ENCODE measurements at places on chromosomes 4 and X.
A peak's percentile ranks its signal among the peaks of the same experiment; 100 is the strongest.

- DNase-seq = no peak
Observed at GRCh38 chrX:15233416-15234015, 36.4 kb downstream of the ASB9 start.

DNA sequence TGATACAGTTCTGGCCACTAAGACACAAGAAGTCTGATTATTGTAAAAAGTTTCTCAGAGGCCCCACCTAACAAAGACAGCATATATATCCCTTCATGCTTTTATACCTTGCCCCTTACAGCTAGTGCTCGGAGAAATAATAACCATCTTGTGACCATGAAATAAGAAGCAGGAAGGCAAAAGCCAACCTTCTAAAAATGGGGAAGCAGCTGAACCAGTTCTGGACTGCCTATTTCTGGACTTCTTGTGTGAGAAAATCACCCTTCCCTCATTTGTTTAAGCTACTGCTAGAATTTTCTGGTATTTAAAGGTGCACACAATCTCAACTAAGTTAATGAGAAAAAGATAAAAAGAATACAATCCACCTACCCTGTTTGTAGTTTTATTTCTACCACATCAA, 87.5 kb downstream of the CNOT6L start:
- no peak for DNase-seq

DNA sequence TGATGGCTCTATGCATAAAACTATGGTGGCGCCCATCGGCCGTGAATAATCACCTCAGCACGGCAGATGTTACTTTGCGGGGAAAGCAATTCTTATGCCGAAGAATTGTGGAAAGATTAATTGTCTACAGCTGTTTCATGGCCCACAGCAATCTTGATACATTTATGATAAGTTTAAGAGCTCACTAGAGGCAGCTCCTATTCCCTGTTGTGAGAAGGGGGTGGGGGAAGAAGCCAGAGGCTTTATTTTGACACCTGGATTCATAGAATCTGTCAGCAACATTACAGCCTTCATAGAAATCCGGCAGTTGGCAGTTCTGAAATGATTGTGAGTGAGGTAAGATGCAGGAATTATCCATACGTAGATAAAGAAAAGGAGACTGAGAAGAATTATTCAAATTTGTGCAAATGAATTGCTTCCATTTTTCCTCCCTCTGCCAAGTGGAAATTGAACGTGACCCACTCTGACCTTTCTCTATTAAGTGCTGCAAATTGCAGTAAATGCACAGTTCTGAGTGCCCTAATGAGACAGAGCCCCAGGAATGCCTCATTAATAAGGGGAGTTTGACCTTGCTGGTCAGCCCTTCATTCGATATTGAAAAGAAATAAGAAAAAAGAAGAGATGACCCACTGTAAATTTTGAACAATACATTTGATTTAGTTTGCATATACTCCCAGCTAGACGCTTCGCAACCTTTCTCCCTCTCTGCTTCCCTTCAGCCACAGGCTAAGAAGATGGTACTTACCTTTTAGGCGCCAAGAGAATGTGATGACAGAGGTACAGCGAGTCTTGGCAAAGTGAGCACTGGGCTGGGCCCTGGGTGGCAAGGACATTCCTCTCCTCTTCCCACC, 188.8 kb downstream of the GPAT3 start:
- no peak for DNase-seq

DNA sequence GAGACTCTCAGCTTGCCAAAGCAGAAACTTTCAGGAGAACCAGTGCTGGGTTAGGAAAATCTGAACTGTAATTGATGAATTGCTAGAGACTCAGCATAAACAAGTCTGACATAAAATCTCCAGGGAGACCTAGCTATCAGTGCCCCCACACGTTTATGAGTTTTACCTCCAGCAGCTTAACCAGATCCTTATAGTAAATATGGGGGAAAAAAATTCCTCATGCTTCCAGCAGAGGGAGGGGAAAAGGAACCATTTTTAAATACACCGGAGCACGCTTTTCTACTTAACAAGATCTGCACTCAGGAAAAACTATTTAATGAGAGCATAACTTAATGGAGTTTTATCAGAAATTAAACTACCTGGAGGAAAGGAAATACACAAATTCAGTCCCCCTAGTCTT, 1040.7 kb upstream of the INTU start:
- no peak for DNase-seq

DNA sequence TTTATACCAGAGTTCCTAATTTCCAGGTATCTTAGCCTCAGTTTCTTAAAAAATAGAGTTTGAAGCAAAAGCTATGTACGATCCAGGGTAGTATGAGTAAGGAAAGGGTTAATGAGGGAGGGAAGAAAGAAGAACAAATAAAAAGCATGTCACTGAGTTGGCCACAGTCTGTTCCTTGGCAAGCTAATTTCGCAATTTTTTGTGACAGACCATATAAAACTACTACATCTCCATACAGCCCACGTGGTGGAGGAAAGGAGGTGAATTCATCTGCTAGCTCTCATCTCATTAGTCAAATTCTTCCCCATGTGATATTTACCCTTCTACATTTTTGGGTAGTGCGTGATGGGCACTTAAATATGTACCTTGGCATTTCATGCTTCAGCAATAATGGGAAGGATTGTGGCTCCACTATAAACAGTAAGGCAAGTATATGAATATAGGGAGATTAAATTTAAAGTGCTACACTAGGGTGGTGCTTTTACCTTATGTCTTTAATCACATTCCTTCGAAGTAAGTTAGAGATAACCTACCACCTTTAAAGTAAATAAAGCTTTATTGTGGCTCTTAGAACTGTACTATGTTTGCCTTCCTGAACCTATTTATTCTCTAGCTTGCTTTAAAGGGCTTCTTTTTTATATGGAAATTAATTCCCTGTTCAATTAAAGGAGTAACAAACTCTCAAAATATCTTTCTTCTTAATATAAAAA, 102.1 kb upstream of the VAMP7 start:
- DNase-seq = no peak

DNA sequence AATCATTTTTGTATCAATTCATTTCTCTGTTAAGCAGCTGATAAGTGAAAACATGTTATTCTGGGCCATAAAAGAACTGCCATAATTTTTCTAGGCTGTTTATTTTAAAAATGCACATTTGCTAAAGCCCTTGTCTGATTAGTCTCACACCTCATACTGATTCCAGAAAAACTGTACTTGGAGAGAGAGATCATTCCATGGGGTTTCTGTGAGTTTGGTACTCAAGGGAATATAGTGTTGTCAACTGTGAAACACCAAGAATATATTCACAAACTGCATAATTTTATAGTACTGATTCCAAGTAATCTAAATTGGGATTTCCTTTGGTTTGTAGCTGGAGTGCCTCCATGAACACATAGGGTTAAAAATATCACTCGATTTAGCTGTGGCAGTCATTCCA, 547.6 kb downstream of the RPA4 start:
- DNase-seq = no peak

DNA sequence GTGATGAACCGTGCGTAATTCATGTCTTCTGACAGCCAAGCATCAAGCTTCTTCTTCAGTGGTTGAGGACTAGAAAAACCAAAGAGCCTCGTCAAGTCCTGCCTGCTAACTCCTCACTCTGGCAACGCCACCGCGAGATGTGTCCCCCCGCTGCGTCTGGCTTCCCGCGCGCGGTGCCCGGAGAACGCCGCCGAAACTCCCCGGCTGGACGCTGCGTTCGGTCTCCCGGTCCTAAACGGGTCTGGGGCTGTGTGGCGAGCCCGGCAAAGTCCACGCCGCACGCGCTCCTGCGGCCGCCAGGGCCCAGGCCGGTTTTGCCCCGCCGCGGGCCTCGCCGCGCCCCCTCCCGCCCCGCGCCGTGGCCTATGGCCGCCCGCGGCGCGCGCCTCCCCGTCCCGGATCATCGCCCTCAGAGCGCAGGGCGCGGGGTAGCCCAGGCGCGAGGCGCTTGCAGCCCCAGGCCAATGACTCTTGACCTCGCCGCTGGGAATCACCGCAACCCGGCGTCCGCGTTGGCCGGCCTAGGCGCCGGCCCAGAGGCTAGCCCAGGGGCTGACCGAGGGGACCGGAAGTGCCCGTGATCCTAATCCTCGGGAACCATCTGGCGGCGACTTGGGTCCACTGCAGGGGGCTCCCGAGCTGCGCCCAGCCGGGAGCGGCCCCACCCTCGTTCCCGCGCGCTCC, at the start of gene AADAT:
Gene AADAT (minus strand): TSS at position 289 of the 684 bp plus-strand sequence. CDS start 266 bp downstream, at position 23.
- DNase-seq = peak; percentile 75

All from ovary (tissue), 10 donors.